ENCODE measurements at places on chromosomes 7 and 10.

DNA sequence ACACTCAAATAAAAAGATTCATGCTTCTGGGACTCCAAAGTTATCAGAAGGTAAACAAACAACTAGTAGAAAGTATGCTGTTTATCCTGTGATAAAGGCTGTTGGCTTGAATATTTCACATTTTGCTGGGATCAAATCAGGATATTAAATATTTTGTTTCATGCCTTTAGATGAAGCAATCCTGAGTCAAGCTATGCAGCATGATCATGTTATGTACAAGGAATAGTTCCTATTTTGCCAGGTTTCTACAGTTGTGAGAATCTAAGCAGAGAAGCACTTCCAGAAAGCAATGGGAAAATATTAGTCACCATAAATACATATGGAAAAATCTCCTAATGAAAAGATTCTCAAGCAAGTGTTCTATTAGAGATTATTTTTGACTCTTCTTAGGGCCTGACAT lies 262.8 kb upstream of the PCDH15 start:
- no peak for DNase-seq

DNA sequence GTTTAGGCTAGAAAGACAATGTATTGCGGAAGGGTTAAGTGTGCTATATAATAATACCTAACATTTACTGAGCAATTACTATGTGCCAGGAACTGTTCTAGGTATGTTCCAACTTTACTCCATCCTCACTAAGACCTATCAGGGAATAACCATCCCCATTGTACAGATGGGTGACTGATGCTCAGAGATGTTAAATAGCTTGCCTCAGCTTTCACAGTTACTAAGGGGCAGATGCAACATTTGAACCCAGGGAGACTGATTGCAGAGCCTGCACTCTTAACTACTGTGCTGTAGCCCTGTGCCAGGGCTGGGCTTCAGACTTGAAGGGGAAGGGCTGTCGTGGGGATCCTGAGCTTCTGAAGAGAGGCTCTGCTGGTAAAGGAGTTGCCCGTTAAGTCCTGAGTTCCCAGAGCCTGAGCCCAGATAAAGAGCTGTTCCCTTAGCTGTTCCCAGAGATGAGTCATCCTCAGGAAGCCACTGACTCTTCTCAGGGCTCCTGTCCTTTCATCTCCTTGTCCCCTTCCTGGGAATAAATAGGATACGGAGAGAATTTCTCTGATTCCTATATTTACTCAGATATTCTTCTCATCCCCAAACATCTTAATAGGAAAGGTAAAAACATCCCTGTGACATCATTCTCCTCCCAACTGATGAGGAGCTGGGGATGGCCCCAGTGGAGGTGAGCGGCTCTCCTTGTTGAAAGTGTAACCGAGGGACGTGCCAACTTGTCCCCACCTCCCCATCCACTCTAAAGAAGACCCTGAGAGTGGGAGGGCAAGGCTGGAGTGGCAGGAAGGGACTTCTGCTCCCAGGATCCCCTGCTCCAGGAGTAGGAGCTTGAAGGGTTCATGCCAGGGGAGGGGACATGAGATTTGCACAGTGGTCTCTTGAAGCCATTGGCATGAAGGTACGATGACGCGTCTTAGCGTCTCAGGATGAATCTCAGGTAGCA lies 28.0 kb upstream of the HABP2 start:
- no peak for DNase-seq

DNA sequence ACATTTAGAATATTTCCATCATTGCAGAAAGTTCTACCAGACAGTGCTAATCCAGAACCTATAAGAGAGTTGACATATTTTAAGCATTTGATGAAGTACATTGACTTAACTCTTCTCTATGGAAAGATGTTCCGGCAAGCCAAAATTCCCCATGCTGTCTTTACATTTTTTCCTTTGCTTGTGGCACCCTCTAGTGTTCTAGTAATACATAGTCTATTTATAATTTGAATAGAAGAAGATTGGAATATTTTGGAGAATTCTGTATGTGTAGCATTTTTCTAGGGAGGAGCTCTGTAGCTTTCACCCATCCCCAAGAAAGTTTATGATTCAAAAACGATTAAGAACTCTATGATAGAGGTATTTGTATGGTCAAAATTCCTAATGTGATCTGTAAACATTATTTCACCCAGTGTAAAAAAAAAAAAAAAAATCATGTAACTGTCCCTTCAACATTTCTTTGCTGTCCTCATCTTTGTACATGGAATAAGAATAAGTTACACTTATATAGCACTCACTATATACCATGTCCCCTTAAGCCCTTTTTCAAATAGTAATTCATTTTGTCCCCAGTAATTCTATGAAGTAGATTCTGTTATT lies 33.2 kb downstream of the NRF1 start:
- no peak for DNase-seq

DNA sequence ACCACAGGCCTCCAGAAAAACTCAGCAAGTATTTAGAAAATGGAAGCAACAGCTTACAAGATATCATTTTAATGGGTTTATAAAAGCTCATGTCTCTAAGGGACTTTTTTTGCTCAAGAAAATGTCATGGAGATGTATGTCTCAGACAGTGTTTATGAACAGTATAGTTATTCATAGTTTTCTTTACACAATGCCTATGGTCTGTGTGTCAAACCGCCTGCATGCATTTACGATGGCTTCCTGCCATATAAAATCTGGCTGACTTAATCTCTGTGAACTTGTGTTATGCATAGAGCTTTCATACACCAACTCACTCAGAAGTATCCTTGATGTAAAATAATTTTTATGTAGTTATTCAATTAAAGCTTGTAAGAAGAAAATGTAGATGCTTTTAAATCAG lies 1314.2 kb upstream of the LRRTM3 start:
- no peak for DNase-seq

- no peak for DNase-seq
These were observed at the start of gene FGF8 for GRCh38 chr10:101775273-101776160. Gene FGF8 (minus strand): TSS chr10:101776114. CDS start chr10:101775900, 214 bp downstream.

GRCh38 chr10:75002351-75002725 lies 109.1 kb upstream of the SAMD8 start:
- DNase-seq: no peak

DNA sequence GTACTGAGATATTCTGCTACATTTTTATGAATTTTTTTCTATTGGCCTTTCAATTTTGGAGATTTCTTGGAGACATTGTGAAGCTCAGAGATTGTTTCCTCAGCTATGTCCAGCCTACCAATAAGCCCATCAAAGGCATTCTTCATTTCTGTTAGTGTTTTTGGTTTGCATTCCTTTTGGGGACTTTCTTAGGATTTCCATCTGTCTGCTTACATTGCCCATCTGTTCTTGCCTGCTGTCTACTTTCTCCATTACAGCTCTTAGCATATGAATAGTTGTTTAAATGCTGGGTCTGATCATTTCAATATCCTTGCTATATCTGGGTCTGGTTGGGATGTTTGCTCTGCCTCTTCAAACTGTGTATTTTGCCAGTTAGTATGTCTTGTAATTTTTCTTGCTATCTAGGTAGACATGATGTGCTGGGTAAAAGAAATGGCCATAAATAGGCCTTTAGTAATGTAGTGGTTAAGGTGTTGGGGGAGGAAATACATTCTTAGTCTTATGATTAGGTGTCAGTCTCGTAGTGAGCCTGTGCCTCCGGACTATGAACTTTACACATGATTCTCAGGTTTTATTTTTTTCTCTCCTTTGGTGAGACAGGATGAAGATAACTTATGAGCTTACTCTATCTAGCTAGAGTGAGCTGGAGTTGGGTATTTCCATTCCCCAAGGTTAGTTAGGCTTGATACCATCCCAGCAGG lies 32.6 kb upstream of the NME8 start:
- no peak for DNase-seq

GRCh38 chr10:34567659-34568253 lies 247.3 kb downstream of the PARD3 start:
- DNase-seq: no peak

- no peak for DNase-seq
These were observed 122.7 kb upstream of the PDSS1 start for GRCh38 chr10:26574783-26575182.

DNA sequence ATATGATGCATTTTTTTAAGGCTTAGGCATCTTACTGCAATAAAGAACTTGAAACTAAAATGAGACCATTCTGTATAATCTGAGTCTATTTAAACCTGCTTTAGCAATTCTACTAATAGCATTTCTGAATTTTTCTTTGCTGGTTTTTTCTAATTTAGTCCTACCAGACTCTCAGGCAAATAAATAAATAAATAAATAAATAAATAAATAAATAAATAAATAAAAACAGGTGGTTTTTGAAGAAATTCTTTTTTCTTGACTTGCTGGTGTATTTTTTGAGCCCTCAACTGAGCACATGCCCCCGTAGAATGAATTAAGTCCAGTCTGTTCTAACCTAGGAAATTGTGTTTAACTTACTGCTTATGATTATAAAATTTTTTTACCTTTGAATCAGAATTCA lies 134.7 kb upstream of the FOXP2 start:
- no peak for DNase-seq

DNA sequence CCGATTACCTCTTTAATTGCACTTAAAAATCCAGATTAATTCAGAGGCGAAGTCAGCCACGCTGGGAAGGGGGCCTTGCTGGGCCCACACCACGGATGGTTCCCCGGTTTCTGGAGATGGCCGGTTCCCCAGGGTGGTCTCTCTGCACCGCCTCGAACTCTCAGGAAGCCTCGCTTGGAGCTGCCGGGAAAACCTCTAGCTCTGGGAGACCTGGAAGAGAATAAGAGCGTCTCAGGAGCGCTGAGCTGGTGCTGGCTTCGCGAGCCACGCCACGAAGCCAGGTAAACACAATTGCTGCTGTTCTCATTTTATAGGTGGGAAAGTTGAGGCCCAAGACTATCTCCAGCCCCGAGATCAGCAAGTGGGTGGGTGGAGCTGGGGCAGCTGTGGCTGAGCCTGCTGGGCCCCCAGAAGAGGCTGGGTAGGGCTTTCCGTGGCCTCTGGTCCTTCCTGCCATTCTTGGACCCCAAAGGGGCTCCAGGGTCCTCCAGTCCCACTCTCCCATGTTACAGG lies 110.4 kb downstream of the MICALL2 start:
- no peak for DNase-seq

GRCh38 chr7:137961200-137962177 lies 40.4 kb downstream of the CREB3L2 start:
- no peak for DNase-seq

DNA sequence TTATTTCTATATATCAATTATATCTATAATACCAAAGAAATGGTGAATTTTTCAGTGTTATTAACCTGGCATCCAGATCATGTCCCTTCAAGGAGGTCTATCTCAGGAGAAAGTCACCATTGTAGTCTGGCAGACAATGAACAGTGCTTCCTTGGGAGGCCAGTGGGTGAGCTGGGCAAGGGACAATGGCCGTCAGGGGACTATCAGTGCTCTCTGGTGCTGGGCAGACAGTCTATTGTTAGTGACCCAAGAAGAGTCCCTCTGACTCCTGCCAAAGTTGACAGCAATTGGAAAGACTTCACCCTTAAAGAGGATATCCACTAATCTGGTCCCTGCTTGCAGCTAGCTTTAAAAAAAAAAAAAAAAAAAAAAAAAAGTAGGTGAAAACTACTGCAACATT lies 7.1 kb downstream of the JAZF1 start:
- DNase-seq: no peak

- no peak for DNase-seq
These were observed 119.5 kb downstream of the CPED1 start for GRCh38 chr7:121107923-121108498.

- DNase-seq: no peak
These were observed 14.7 kb upstream of the LRRN3 start for GRCh38 chr7:111076205-111076604.

- DNase-seq: peak; percentile 77
These were observed 1.2 kb upstream of the ATP6V0E2 start for GRCh38 chr7:149872419-149873073.

GRCh38 chr10:56370217-56371113 lies 9.4 kb upstream of the ZWINT start:
- DNase-seq: no peak

GRCh38 chr10:105797234-105797890 lies 1156.3 kb downstream of the SORCS3 start:
- DNase-seq: no peak

- DNase-seq: no peak
These were observed 1.4 kb downstream of the ERLIN1 start for GRCh38 chr10:100184426-100184825.

- no peak for DNase-seq
These were observed 879.1 kb upstream of the C7orf33 start for GRCh38 chr7:147711447-147711846.

DNA sequence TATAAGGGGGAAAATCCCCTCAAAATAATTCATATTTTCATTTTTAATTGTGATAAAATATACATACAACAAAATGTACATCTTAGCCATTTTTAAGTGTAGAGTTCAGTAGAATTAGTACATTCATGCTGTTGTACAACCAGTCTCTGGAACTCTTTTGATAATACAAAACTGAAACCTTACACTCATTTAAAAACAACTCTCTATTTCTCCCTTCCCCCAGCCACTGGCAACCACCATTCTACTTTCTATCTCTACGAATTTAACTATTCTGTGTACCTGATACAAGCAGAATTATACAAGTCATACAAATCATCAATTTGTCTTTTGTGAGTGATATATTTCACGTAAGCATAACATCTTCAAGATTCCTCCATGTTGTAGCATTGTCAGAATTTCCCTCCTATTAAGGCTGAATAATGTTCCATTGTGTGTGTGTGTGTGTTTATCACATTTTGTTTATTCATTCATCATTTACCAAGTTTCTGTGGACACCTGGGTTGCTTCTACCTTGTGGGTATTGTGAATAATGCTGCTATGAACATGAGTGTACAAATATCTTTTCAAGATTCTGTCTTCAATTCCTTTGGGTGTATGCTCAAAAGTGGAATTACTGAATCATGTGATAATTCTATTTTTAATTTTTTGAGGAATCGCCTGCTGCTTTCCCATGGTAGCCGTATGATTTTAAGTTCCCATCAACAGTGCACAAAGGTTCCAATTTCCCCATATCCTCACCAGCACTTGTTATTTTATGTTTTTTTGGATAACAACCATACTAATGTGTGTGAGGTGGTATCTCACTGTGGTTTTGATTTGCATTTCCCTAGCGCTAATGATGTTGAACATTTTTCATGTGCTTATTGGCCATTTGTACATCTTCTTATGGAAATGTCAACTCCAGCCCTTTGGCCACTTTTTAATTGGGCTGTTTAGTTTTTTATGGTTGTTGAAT lies 4.7 kb upstream of the EBLN1 start:
- no peak for DNase-seq

GRCh38 chr10:2882628-2883027 lies 184.7 kb upstream of the PFKP start:
- no peak for DNase-seq

DNA sequence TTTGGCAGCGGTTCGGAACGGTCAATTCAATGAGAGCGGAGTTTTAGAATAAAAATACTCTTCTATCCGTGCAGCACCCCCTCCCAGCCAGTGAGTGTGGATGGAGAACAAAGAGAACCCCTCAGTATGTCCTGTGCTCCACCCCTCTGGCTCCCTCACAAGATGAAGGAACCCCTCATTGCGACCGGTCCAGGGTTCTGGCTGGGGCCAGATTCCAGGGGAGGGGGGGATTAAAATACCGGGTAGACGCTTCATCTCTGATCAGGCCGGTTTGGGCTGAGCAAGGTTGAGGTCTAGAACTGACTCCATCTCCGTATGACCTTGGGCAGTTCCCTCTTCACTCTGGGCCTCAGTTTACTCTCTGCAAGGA lies 5.9 kb downstream of the CYP26C1 start:
- no peak for DNase-seq

GRCh38 chr7:64602518-64602917 lies 39.6 kb upstream of the ZNF680 start:
- no peak for DNase-seq

Measured in hypothalamus (tissue), 51 donors.